ENCODE measurements at places on chromosomes 6 and 20.

GRCh38 chr20:1295276-1295930 lies 29.3 kb downstream of the SNPH start:
- no peak for DNase-seq

GRCh38 chr6:130622142-130622541 lies 205.1 kb upstream of the SMLR1 start:
- DNase-seq, result no peak

GRCh38 chr20:34369265-34369664 lies 6.2 kb downstream of the ITCH start:
- DNase-seq, result no peak

DNA sequence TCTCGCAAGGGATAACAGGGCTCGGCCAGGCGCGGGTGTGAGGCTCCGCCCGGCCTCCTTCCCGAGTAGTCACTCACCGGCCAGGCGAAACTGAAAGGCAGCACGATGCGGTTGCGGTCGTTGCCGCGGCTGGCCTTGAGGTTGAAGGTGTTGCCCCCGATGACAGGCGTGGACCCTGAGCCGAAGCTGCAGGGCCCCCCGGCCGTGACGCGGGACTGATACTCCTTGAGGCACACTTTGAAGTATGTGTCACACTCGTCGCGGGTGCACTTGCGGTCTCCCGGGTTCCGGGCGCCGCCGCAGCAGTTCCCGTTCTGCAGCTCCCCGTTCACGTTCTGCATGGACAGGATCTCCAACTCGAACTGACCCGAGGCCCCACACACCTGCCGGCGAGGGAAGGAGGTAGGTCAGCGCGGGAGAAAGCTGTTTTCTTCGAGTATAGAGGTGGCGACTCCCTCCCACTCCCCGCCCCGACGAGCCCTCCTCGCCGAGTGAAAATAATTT lies 1.1 kb downstream of the JAG1 start:
- no peak for DNase-seq

GRCh38 chr6:48177786-48178185 lies 66.8 kb upstream of the PTCHD4 start:
- no peak for DNase-seq

- DNase-seq, result no peak
Measured at GRCh38 chr6:55726144-55726543, 147.2 kb upstream of the HMGCLL1 start.
